GM13976 (cell line): ENCODE measurements at places on chromosomes 7 and 10.

GRCh38 chr7:25664593-25664992, 436.3 kb upstream of the NPVF start:
- DNase-seq, result peak; percentile 11

- DNase-seq, result no peak
Measured at GRCh38 chr7:105718511-105718925, 137.2 kb upstream of the EFCAB10 start.

- DNase-seq, result peak; percentile 9
Measured at GRCh38 chr7:46680147-46680546, 759.1 kb upstream of the IGFBP3 start.

- no peak for DNase-seq
Measured at GRCh38 chr7:4042402-4043045, 639.6 kb upstream of the FOXK1 start.

- no peak for DNase-seq
Measured at GRCh38 chr7:152643979-152644559, 31.9 kb downstream of the XRCC2 start.

DNA sequence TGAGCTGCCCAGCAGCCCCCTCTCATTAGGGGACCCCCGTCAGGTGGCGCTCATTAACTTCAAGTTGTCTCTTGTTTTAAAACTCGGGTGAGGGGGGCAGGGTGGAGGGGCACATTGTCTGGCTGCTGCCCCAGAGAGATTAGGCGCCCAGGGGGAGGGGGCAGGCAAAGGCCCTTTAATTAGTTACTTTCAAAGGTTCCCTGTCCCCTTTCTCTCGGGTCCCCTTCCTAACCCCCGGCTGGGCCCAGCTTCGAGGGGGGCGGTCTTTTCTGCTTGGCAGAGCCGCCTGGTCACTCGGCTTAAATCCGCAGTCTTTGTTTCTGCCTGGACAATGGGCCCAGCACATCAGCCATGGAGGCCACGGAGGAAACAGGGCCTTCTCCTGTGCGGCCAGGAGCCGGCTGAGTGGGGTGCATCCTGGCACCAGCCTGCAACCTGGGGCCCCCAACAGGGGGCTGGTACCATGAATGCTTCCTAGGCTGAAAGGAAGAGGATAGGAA, 38.9 kb upstream of the SLF2 start:
- DNase-seq, result no peak

DNA sequence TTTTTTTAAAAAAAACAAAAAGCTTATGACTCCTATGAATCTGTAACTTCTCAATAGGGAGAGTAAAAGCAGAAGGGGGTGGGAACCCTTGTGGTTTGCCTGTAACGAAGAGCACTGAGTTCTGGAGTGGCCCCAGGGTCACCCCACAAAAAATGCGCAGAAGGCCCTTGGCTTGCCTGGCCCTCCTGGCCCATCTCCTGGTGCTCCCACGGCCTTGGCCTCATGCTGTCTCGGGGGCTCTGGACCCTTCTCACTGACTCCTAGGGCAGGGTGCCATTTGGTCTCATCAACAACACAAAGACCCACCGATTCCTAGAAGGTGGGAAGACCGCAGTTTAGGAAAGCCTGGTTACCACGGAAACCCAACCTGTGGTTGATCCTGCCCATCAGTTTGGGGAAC, 40.8 kb downstream of the ZNF467 start:
- no peak for DNase-seq

DNA sequence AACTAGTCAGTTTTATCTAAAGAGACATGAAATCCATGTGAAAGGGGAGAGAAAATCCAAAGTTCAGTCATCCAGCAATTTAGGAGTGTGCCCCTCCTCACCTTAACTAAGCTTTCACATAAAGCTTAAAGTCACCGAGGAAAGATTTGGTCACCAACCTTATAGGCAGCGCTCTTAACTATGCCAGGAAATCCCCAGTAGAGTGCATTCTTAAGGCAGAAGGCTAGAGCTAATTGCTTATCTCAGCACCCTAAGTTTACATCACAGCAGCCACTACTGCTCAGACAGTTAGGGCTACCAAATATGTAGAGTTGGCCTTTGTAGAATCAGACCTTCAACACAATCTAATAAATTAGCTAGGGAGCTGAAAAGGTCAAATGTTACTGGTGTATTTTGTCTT, 47.9 kb downstream of the MTPN start:
- no peak for DNase-seq
